ENCODE measurements at places on chromosomes 2 and 18.

DNA sequence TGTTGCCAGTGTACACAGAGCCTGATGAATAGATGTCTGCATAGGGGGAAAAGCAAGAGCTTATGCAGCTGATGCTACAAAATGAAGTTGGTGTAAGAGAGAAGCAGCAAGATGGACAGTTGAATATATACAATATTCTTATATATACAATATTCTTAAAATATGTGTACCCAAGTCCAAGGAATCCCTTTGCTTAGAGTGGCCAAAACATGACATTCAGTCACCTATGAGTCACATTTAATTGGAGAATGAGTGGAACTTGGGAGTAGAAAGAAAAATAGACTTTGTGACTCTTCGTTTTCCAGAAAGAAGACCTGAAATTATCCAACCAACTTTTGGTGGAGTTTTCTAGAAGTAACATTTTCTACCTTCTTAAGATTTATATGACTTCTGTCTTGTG lies 81.8 kb downstream of the SCN9A start:
- no peak for DNase-seq

- no peak for DNase-seq
Observed at GRCh38 chr2:9720352-9721093, 89.7 kb upstream of the YWHAQ start.

GRCh38 chr18:22846088-22846683 lies 86.9 kb upstream of the RBBP8 start:
- DNase-seq, result no peak

DNA sequence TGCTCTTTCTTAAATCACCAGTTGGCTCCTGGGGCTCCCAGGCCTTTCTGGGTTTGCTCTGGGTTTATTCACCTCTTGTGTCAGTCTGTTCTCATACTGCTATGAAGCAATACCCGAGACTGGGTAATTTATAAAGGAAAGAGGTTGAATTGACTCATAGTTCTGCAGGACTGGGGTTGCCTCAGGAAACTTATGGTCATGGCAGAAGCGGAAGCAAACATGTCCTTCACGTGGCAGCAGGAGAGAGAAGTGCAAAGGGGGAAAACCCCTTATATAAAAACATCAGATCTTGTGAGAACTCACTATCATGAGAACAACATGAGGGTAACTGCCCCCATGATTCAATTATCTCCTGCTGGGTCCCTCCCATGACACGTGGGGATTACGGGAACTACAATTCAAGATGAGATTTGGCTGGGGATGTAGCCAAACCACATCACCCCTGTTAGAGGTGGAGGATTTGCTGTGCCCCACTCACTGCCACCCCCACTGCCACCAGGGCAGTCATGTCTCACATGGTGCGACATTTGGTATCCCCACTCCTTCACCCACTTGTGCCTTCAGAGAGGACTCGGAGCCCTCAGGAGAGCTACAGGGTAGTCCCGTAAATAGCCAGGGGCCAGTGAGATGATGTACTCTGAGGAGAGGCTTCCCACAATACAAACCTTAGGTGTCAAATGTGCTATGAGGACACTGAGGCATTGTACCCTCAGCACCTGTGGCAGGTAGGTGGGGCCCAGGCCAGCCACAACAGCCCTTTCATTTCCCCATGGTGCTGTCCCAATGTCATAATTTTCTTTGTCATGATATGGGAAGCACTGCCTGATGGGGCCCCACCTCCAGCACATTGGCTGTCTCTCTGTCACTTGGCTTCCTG lies 35.7 kb downstream of the CDC42EP3 start:
- no peak for DNase-seq

GRCh38 chr2:132460781-132461180 lies 44.2 kb downstream of the GPR39 start:
- no peak for DNase-seq
